ENCODE measurements at places on chromosomes 12 and 14.
A peak's percentile ranks its signal among the peaks of the same experiment; 100 is the strongest.

GRCh38 chr12:106084014-106084671 lies 54.6 kb downstream of the NUAK1 start:
- no peak for DNase-seq

DNA sequence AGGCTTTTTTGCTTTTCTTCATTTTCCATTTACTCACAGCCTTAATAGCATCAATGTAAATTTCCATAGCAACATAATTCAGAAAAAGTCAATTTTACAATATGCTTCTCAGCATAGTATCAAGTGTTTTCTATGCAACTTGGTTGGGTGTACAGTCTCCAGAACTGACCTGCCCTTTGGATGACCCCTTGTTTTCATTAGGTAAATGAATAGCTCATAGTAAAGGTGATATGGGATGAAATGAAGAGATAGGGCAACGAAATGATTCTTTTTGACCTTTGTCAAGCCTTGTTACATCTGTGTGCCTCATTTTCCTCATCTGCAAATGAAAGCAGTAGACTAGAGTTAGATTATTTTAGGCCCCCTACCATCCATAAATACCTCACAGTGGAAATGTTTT lies 1081.0 kb downstream of the TMTC2 start:
- no peak for DNase-seq

GRCh38 chr12:32706335-32707024 lies 27.4 kb downstream of the DNM1L start:
- no peak for DNase-seq

DNA sequence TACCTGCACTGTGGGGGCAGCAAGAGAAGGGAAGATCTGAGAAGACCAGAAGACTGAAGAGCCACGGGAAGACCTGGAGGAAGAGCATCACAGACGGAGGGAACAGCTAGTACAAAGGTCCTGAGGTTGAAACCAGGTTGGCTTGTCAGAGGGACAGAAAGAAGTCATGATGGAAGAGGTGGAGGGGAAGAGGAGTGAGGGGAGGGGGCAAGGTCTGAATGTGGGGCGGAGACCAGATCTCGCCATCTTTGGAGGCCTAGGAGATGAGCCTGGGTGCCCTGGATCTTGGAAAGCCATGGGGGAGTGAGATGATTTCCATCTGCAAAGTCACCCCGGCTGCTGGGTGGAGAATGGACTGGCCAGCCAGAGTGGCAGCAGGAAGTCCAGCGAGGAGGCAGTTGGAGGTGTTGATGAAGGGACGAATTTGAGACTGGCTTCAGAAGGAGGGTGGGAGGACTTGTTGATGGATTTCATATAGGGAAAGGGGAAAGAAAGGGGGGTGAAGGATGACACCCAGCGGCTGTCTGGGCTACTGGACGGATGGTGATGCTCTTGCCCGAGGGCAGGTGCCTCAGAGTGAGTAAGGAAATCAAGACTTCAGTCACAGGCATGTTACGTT lies 14.6 kb upstream of the UBC start:
- peak; percentile 65 for DNase-seq

DNA sequence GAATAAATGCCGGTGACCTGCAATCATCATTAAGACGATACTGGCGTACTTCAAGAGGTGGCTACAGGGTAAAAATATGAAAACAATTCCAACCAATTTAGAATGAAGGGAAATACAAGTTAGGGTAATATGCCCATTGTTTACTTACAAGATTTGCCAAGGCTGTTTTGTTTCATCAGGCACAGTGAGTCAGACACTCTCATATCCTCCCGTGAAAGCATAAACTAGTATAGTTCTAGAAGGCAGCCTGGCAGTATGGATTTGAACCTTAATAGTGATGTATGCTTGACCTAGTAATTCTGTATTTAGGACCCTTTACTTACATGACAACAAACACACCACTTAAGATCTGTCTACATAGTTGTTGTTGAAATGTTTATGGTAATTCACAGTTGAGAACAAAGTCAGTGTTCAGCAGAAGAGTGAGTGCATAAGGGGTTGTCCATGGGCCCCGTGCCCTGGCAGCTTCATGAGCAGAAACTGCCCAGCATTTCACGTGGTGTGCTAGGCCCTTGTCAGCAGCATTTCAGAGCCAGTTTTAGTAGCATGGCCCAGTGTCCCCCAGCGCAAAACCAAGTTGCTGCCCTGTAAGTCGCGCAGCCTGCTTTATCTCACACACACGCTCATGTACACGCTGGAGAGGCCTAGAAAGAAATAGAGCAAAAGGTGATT lies 80.8 kb downstream of the EP400 start:
- no peak for DNase-seq

DNA sequence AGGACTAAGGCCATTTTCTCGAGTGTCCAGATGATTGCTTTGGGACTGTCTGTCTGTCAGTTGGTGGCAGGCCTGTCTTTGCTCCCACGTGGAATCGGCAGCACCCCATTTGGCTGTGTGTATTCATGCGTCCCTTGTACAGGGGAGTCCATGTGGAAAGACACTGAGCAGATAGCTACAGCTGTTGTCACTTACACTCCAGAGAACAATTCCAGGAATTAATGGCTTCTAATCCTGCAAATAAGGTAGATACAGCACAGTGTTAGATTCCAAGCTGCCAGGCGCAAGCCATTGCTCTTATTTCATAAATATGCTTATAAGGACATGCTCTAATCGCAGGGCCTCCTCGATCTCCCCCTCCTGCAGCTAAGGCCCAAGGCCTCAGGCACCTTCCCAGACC lies 208.8 kb downstream of the VRK1 start:
- no peak for DNase-seq

DNA sequence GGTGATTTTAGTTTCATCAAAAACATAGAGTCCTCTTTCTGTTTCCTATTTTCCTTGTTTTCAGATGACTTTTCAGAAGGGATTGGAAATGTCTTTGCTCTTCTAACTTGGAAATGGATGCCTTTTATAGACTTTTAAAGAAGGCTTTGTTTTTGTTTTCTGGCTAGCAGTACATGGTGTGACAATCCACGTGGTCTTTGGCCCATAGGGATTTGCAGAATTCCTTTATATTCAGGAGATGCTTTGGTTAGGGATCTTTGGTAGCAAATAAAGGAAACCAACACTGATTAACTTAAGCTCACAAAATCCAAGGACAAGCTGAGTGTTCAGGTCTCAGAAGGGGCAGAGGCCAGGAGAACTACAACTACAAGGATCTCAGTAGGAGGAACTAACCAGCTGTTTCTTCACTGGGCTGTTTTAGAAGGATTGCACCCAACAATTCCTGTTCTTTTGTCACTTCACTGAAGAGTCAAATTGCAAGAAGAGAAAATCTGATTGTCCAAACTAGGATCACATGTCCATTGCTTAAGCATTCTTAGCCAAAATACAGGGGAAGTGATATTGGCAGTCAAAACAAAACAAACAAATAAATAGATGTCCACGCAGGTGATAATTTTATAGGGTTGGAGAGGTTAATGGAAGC lies 58.6 kb upstream of the MANSC4 start:
- no peak for DNase-seq

- DNase-seq, result peak; percentile 37
Measured at GRCh38 chr12:3046441-3047200, 30.6 kb upstream of the TSPAN9 start.

DNA sequence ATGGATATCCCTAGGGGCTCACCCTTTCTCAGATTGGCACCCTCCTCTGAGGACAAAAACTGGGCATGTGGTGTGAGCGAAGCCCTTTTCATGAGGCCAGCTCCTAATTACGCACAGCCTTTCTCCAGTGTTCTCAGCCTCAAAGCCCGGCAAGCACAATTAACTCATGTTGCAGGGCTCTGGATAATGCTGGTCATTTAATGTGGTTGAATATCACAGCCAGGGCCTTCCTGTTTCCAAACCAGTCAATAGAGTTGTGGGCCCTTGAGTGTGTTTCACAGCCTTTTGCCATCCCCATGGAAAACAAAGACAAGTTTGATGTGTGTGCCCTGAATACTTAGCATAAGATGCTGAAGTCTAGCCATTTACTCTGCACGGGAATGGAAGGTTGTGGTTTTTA lies 114.2 kb upstream of the ARHGAP5 start:
- no peak for DNase-seq

GRCh38 chr14:73741386-73741875 lies 27.2 kb upstream of the PNMA1 start:
- DNase-seq, result peak; percentile 90

DNA sequence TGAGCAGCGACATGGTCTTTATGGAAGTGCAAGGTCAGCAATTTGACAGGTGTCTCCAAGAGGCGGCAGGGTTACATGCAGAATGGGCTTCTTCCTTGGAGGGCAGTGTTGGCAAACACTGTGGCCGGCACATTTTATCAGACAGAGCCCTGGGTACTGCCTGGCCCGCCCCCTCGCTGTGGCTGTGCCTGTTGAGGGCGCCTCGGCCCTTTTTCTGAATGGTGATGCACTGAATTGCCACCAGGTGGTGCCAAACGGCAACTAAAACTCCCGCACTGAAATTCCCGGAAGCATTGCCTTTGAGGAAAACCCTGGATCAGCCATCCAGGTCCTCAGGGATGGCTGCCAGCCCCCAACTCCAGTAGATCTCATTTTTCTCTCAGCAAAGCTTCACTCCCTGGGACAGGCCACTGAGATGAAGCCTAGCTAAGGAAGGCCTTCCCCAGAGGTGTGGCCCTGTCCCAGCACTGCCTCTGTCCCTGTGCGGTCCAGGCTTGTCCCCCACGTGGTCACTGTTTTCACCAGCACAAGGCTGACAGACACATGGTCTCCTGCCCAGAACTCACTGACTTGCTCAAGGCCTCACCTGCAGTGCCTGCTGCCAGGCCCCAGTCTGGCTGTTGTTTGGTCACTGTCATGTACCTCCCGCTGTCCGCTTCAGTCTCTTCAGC lies 73.6 kb downstream of the TESC start:
- DNase-seq, result peak; percentile 88

- no peak for DNase-seq
Measured at GRCh38 chr14:91727121-91727520, 4.8 kb downstream of the CATSPERB start.

DNA sequence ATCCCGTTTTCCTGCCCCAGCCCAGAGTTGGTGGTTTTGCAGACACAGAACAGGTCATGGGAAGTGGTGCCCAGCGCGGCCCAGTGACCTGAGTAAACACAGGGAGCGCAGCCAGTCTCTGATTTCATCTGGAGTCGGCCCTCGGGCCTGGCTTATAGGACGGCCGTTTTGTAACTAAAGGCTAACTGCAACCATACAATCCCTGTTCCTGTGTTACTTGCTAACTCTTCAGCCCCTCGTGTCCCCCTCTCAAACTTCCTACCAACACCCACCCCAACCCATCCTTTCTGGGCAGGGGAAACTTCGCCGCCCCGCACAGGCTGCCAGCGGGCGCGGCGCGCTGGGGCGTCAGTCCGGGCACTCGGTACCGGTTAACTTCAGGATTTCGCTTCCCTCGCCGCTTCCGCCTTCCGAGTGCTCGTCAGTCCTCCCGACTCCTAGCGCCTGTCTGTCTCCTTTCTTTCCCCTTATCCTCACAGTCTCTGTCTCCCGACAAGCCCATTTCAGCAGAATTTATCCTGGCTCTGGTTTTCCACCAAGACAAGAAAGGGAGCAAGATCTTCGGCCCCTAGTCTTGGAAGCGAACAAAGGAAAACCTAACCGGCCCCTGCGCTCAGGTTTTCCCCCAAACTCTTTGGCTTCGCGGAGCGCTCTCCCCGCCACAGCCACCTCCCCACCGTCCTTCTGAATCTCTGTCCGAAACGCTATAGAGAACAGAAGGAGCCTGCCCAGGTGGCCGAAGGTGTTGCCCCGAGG lies 2.0 kb downstream of the SIX1 start:
- DNase-seq, result no peak

GRCh38 chr14:71362282-71362681 lies 455.0 kb downstream of the PCNX1 start:
- no peak for DNase-seq

- DNase-seq, result no peak
Measured at GRCh38 chr12:88802096-88802706, 221.9 kb upstream of the KITLG start.

DNA sequence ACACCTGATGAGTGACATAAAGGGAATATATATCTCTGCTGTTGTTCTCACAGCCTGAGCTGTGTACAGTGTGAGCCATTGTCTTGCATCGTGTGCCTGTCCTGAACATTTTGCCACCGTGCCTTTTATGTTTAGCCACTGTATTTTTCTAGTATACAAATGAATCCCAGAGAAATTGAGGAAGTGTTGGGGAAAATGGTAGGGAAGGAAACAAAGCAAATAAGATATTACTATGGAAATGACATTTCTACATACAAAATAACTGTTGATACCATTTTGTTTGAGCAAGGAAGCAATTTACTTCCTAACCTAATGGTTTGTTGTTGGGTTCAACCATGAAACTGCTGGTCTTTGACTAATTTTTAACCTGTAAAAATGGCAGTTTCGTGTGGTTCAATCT lies 5.5 kb downstream of the PSMA6 start:
- DNase-seq, result no peak

DNA sequence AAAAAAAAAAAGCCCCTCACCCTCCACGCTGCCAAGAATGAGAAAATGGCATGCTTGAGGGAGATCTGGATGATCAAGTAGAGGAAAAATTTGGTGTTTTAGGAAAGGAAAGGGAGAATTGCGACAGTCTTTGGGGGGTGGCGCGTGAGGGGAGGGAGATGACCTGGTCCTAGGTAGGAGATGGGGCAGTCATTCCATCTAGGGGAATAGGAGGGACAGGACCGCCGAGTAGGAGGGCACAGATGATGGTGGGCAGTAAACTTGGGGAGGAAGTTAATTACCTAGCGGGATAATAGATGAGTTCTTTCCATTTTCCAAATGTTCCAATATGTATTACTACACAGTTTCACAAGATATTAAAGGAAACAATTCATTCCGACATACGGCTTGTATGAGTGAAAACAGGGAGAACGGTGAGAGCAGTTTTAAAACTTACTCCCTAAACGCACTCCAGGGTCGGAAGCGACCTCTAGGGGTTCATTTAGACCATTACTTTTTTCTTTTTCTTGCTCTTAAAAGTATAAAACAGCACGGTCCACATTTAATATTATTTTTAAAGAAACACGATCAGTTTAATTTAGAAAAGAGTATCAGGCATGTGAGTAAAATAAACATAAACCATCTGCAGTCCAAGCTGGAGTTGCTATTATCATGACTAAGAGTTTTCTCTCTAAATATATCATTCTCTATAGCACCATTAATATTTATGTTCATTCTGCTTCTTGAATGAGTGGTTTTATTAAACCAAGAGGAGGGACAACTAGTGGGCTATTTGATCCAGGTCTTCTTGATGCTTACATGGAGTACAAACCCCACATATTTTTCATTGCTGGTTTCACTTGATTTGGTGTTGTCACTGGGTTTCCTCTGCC lies 3.0 kb upstream of the FNTB start:
- DNase-seq, result no peak
